Right renal cortex interstitium (tissue), 3 donors: ENCODE measurements at places on chromosomes 7 and 10. TPM values are rescaled to one million over a fixed set of nuclear protein-coding genes. Genes with fewer than 3 reads are reported as not detected.

COL13A1 gene
- 19.6 TPM for polyA plus RNA-seq

TLX1 gene
- not detected for polyA plus RNA-seq

PRR15 gene
- 4.5 TPM for polyA plus RNA-seq

CFAP69 gene
- 16.9 TPM for polyA plus RNA-seq

HSPB1 gene
- 112 TPM for polyA plus RNA-seq

BLVRA gene
- polyA plus RNA-seq: 65.3 TPM

C10orf67 gene
- polyA plus RNA-seq: 2.4 TPM

TAS2R4 gene
- 1.2 TPM for polyA plus RNA-seq

FGFR2 gene
- polyA plus RNA-seq: 106 TPM

BTBD16 gene
- 0.36 TPM for polyA plus RNA-seq

NUDT1 gene
- polyA plus RNA-seq: 18.9 TPM

OR2A1 gene
- polyA plus RNA-seq: 0.39 TPM
